ENCODE measurements at places on chromosomes 6 and 20. TPM values are rescaled to one million over a fixed set of nuclear protein-coding genes. Genes with fewer than 3 reads are reported as not detected.

The BPI gene
- not detected for total RNA-seq

The TREML2 gene
- total RNA-seq = not detected

The LY6G6D gene
- total RNA-seq = not detected

The UQCC2 gene
- 31.3 TPM for total RNA-seq

The GDAP1L1 gene
- not detected for total RNA-seq

The SPTLC3 gene
- 4.0 TPM for total RNA-seq

The WFDC10B gene
- not detected for total RNA-seq

The ASIP gene
- not detected for total RNA-seq

The SCAND1 gene
- 52.7 TPM for total RNA-seq

The DUSP15 gene
- total RNA-seq = not detected

The ZNF133 gene
- 28.6 TPM for total RNA-seq

The SLC24A3 gene
- not detected for total RNA-seq

The SLC17A1 gene
- not detected for total RNA-seq

The C6orf132 gene
- 1.5 TPM for total RNA-seq

Measured in uterine smooth muscle cell (primary cell).